ENCODE measurements at places on chromosomes 5 and 9.

DNA sequence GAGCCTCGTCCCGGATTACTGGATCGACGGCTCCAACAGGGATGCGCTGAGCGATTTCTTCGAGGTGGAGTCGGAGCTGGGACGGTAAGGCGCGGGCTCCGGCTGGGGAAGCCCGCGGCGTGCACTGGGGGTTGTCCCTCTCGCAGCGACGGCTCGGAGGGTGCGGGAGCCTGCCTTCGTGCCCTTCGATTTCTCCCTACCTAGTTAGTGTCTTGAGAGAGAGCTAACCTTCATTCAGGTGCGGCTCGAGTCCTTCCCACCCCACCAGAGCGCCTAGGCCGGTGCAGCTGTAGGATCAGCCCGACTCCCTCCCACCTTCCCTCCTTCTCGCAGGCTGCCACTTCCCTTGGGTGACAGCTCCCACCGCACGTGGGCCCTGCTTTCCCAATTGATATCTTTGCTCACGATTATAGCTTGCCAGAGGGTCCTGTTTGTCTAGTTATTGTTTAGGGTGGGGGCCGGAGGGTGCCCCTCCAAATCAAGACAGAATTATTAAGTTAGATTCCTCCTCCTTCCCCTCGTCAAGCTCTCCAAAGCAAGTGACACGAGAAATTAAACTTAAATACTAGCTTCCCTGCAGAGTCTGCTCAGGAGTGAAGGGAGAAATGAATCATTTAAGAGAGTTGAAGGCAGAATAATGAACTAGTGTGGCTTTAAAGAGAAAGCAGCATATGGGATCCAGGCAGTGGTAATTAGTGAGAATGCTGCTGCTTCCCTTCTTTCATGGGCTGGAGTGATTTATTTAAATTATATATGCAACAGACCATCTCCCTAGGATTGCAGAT is 569 bp downstream of the CAMK4 start:
- no peak for DNase-seq

DNA sequence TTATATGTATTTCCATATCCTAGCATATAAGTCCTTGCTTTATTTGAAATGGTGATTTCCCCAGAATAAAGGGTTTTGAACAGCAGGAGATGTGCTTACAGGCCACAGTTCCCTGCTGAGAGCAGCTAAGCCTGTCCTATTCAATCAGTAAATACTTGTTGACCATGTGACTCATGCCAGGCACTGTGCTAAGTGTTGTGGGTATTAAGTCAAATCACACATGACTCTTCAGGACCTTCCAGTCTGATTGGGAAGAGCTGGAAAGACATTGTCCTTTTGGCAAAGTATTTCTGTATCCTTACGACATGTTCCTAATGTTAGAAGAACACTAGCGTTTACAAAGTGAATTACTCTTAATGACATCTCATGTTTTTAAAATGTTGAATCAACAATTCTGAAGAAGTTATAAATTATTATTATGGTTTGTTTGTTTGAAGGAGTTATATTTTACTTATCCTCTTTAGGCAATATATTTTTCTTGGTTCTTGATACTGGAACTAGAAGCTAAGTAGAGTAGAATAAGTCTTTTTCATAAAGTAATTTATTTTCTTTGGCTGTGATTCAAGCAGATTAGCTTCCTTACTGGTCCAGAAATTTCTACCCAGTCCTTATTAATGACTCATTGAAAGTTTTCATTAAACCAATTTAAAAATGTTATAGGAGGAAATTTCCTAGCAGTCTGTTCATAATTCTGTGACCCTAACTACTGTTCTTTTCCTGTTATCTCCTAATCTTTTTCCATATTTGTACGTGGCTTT is 82.1 kb downstream of the GAPVD1 start:
- DNase-seq: no peak

GRCh38 chr9:126395439-126396212 is 69.0 kb downstream of the MVB12B start:
- DNase-seq: no peak

DNA sequence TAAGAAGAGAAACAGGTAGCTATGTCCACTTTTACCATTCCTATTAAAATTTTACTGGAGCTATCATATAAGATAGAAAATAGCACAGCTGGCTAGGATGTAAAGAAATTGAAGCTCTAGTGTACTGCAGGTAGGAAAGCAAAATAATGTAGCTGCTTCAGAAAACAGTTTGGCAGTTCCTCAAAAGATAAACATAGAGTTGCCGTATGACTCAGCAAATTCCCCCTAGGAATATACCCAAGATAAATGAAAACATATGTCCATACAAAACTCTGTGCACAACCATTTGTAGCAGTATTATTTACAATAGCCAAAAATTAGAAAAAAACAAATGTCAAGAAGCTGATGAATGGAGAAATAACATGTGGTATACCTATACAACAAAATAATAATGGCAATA is 64.6 kb upstream of the SHISAL2B start:
- no peak for DNase-seq

GRCh38 chr5:131981516-131981915 is 29.9 kb downstream of the ACSL6 start:
- DNase-seq: no peak

- no peak for DNase-seq
Observed at GRCh38 chr5:9599391-9599790, 30.8 kb downstream of the TAS2R1 start.

DNA sequence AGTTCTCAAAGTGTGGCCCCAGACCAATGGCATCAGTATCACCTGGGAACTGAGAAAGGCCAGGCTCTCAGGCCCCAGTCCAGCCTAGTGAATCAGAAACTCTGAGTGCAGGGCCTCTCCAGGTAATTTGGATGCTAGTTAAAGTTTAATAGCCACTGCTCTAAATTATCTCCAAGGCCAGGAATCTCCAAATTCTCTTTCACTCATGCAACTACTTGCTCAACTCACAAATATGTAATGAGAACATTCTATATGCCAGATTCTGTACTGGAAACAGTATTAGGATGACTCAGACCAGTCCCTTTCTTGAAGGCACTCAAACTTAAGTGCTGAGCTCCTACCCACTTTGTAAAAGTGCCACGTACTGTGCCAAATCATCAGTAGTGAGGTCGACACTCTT is 84.6 kb downstream of the PAPPA start:
- DNase-seq: no peak

GRCh38 chr9:127489471-127490115 is 38.3 kb downstream of the LRSAM1 start:
- DNase-seq: no peak

- no peak for DNase-seq
Observed at GRCh38 chr5:55708732-55709131, 3.4 kb downstream of the SLC38A9 start.

- no peak for DNase-seq
Observed at GRCh38 chr5:157443041-157443549, 16.9 kb upstream of the NIPAL4 start.

- no peak for DNase-seq
Observed at GRCh38 chr9:19441730-19442129, 32.9 kb downstream of the ACER2 start.

GRCh38 chr5:6491196-6491918 is 42.7 kb downstream of the UBE2QL1 start:
- no peak for DNase-seq

DNA sequence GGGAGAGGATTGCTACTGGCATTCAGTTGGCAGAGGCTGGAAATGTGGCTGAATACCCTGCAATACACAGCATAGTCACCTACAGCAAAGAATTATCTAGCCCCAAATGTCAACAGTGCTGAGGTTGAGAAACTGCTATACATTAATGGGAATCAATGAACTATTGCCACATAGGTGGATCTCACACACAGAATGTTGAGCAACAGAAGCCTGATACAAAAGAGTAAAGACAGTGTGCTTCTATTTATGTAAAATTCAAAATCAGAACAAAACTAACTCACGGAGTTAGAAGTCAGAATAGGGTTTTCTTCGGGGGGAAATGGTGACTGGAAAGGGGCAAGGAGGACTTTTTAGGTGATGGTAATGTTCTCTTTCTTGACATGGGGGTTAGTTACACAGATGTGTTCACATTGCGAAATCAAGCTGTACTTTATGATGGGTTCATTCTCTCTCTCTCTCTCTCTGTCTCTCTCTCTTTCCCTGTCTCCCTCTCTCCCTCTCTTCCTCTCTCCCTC is 45.7 kb upstream of the PANK3 start:
- DNase-seq: no peak

DNA sequence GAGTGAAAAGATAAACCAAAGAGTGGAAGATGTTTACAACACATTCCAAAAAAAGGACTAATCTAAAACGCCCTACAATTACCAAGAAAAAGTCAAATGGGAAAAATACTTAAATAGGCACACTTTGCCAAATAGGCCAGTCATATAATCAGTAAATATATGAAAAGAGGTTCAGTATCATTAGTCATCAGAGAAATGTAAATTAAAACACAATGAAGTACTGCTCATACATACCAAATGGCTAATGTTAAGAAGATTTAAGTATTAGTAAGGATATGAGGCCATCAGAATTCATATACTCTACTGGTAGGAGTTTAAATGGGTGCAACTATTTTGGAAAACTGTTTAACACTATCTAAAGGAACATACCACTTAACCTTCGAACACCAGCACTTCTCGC is 47.6 kb downstream of the ZDHHC21 start:
- DNase-seq: no peak

DNA sequence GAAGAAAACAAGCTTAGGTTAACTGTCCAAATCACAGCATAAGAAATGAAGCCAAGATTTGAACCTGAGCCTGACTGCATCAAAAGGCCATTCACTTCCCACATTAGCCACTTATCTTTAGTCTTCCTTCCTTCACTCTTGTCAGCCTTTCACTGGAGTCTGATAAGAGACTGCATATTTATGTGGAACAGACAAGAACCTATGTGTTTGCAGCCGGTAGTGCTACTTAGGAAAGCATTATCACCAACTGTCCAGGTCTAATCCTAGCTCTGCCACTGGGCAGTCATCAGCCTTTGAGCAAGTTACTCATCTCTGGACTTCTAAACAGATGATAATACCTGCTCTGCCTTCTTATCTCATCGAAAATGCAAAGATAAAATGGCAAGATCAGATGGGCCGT is 12.1 kb upstream of the ATP6V0E1 start:
- no peak for DNase-seq

DNA sequence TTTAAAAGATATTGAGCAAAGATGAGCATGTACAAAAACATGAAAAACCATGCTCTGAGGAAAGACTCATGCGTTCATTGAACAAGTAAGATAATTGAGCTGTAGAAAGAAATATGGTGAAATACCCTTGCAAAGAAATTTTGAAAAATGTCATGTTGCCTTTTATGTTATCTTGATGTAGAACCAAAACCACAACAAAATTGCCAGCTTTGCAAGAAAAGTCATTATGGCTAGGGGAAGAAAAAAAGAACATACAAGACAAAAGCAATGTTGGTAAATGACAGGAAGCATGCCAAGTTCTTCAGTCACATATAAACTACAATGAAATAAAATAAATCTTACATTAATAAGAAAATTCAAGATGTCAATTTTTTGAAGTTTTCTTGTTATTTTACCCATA is 368.0 kb downstream of the IRX1 start:
- DNase-seq: no peak

- no peak for DNase-seq
Observed at GRCh38 chr9:22136461-22137096, 127.5 kb upstream of the CDKN2B start.

DNA sequence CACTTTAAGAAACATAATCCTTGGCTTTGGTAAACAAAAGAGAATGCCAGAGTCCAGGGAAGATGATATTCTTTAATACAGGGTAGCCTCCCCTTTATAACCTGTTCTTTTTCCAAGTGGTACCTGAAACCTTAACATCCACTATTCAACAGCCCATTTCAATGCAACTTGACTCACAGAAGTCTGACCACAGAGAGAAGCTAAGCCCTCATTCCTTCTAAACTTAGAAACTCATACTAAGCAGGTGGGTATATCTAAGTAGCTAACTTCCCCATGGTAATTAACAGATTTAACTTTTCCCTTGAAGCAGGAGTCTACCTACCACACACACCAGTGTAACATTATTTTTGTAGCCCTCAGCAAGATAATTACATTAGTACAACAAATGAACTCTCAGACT is 91.9 kb downstream of the CEMIP2 start:
- no peak for DNase-seq

DNA sequence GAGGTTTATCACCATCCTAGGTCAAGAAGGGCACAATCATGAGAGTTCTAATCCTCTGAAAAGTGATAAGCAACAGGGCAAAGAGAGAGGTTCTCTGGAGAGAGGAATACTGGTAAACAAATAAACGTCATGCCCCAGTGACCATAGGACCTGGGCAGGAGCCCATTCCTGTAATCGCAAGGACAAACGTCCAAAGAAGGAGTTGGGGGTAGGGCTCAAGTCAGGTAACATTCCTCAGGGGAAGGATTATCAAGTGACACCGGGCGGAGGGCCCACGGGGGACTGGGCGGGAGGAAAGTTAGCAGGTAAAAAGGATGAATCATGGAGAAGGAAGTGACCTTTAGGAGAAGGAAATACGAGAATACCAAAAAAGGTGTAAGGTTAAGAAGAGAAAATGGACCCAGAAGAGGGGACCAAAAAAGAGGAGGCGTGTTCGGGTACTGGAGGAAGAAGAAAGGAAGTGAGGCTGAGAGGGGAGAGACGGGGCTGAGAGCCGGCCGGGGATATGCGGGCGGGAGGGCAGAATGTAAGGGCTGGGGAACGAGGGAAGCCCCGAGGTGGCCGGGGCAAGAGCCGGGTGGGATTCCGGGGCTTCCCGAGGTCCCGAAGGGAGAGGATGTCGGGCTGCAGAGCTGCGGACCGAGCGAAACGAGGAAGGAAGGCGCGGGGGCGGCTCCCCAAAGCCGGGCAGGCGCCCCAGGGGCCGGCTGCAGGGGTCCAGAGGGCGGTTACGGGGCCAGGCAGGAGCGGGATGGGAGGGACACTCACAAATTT is 583 bp downstream of the DIAPH1 start:
- DNase-seq: no peak

- no peak for DNase-seq
Observed at GRCh38 chr5:173909199-173909598, 21.1 kb downstream of the CPEB4 start.

GRCh38 chr5:99025298-99026045 is 96.7 kb upstream of the CHD1 start:
- DNase-seq: no peak

DNA sequence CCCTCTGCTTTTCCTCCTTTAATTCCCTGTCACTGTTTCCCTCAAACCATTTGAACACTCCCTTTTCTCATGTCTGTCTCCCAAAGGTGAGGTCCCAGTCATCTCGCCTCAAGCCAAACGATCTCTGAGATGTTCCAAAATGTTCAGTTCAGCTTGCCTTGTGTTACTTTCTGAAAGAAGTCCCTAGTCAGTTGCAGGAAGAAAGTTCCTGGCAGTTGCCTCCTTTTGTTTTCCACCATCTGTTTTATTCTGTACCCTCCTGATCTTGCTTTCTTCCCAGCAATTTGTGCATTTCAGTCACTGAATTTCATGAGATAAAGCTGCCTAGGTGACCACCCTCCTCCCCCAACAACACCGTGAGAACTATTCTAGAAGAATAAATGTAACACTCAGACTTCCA is 277.5 kb downstream of the EPB41L4A start:
- no peak for DNase-seq

All from activated naive CD4-positive, alpha-beta T cell (primary cell).